Endodermal cell (in vitro differentiated cells): ENCODE measurements at places on chromosomes 7 and 10. TPM values are rescaled to one million over a fixed set of nuclear protein-coding genes. Genes with fewer than 3 reads are reported as not detected.

The ATOH7 gene
- 0.35 and 0.36 TPM in 2 replicates for total RNA-seq

The NEBL gene
- total RNA-seq, result 52.9 and 61.6 TPM in 2 replicates

The RBAK gene
- total RNA-seq, result 15.6 and 18.8 TPM in 2 replicates

The RAMP3 gene
- 0.32 TPM in 1 of 2 replicates, not detected in the other for total RNA-seq

The ACSL5 gene
- not detected in 2 replicates for total RNA-seq
